ENCODE measurements at places on chromosomes 4 and X.
A peak's percentile ranks its signal among the peaks of the same experiment; 100 is the strongest.

- no peak for DNase-seq
These were observed 467.0 kb downstream of the STIM2 start for GRCh38 chr4:27327421-27328181.

- no peak for DNase-seq
These were observed 835.5 kb downstream of the PDHA2 start for GRCh38 chr4:96675416-96675815.

GRCh38 chrX:134020910-134021309 is 35.5 kb upstream of the GPC3 start:
- DNase-seq = no peak

GRCh38 chr4:165715211-165715610 is 157.8 kb upstream of the TLL1 start:
- DNase-seq = no peak

DNA sequence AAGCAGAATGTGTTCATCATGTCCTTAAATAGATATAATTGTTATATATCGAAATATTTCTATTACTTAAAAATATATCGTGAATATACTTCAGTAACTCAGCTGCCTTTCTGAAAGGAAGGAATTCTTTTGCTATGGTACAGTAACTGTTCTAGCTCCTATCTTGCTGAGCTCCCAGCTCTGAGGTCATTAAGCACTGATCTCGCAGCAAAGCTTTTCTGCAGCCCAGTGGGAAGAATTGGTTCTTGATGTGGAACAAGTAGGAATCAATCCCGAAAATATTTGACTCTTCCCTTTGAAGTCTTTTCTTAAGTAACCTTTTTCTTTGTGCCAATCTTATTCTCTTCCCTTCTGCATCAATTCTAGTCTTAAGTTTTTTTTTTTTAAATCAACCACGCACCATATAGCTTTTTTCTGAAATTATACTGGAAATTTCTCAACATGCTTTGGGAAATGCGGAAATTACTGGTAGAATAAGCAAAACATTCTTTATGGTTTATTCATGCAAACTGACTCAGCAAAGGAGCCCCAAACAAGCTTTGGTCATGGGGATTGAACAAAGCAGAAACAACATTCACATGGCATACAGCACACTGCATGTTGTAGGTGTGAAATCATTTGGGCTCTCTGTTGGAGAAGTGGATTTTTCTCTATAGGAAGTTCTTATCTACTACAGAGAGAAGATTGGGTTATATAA is 428.9 kb upstream of the GNPDA2 start:
- DNase-seq = no peak

DNA sequence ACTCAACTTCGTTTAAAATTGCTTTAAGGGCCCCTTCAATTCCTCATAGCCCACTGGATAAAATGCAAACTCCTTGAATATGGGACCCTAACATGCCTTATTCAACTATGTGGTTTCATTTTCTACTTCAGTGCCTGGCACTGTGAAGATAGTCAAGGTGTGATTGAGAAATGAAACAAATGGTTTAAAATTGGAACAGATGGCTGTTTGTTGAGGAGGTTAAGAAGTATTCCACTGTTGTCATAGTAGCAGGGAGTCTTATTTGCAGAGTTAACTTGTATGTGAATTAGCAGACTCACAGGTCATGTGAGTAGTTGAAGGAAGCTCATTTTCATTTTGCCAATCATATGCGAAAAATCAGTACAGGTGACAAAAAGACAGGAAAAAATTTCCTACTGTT is 593.3 kb downstream of the KCTD8 start:
- no peak for DNase-seq

DNA sequence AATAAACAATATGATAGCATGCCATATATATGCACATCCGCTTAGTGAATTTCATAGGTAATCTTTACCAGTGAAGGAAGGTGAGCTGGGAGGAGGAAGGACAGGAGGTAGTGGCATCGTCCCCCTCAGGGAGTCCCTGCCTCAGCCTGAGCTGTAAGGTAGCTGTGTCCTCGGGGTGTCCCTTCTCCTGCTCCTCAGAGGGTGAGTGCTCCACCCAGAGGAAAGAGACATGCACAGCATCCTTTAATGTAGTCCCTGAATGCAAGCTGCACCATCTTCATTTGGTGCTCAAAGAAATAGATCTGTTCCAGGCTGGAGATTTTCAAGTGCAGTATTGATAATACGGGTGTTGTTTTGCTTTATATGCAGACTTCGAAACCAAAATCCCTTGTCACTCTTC is 330.4 kb upstream of the SFRP2 start:
- DNase-seq = no peak

GRCh38 chrX:74613370-74614092 is 893 bp downstream of the RLIM start:
- peak; percentile 10 for DNase-seq

GRCh38 chr4:16588651-16589050 is 309.8 kb downstream of the LDB2 start:
- no peak for DNase-seq

GRCh38 chrX:1389993-1390285 is 2.0 kb downstream of the SLC25A6 start:
- DNase-seq = no peak

DNA sequence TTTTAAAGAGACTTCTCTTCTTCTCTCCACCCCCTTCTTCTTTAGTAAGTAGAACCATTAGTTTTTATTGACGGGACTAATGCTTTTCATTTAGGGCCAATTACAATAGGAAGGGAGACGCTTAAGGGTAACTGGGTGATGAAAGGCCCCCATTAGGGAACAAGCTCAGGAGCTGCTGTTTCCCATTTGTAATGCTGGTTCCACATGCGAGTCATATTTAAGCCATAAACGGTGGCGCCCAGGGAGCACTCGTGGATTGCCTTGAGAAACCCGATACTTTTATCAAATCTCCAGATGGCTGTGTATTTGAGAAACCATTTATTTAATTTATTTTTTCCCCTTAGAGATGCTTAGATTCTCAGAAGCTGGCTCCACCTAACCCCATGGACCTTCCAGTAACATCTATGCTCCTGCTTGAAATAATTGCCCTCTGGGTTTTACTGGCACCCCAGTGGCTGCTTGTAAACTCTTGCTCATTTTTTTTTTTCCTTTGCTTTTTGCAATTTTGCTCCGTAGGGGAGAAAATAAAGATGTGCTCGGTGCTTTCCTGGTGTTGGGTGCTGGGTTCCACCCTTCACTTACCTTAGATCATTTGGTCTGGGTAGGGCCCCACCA is 124.2 kb upstream of the MSX1 start:
- DNase-seq = no peak

DNA sequence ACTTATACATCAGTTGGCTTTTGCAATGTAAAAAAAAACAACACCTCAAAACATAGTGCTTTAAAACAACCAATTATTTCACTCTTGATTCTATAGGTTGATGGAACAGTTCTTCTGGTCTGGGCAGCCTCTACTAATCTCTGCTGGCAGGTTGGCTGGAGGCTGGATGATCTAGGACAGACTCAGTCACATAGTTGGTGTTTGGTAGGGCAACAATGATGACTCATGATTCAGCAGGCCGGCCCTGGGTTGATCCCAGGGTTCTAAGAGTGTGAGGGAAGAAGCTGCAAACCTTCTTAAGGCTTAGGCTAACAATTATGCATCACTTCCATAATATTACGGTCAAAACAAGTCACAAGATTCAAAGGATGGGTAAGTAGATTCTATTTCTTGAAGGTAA is 558.2 kb downstream of the ZNF674 start:
- DNase-seq = no peak

DNA sequence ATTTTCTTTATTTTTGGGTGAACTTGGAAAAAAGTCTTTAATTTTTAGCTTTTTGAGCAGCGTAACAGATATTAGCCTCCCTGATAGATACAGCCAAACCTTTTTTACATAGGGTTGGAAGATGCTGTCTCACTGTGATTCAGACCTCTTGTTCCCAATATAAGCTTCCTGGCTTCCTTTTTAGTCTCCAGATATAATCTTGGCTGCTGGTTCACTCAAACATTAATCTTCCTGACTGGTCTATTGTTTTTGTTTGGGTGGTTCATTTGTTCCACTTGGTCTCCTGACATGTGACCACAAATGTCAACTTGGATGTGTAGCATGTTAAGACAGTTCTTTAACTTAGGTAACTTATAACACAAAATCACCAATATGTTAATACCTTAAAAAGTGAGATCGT is 23.0 kb downstream of the RPA4 start:
- DNase-seq = no peak

DNA sequence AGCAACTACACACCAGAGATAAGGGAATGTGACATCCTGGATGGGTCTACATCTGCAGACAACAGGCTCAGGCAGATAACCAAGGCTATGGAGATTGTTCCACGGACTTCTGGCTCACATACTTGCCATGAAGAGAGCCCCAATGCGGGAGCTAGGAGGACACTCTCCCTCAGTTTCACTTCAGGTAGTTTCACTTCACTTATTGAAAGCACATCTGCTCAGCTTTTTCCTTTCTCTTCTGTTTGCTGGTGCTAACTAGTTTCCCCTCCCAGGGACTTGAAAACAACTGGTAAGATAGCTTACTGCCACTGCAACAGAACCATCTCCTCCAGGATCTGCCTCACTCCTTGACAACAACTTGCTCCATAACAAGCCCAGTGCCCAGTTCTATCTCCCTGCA is 1.4 kb upstream of the CT47C1 start:
- DNase-seq = no peak

GRCh38 chrX:115616943-115617563 is 56.1 kb downstream of the PLS3 start:
- DNase-seq = peak; percentile 4

DNA sequence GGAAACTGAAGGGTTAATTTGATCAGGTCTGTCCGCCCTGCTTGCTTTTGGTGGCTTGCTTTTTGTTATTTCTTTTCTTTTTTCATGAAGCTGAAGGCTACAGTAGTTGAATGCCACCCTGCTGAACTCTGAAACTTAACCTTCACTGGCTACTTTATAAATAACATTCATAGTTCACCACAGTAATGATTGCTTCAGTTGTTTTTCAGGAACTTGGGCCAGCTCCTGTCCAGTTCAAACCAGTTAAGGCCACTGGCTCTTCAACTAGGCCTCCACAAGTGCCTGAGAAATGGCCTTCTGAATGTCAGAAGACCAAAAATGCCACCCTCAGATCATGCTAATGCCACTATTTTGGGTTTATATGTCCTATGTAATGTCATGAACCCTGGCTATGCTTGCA is 7.7 kb upstream of the ASB9 start:
- no peak for DNase-seq

DNA sequence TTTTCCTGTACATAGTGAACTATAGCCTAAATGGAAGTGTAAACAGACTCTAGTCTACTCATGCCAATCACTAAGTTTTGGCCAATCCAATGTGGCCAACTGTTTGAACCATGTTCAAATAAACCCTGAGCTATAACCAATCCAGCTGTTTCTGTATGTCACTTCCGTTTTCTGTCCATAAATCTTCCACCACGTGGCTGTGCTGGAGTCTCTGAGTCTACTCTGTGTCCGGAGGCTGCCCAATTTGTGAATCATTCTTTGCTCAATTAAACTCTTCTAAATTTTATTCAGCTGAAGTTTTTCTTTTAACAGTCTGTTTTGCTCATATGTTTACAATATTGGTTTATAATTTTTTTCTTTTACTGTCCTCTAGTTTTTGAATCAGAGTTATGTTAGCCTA is 112.3 kb upstream of the BANK1 start:
- DNase-seq = no peak

GRCh38 chr4:38576767-38577166 is 87.2 kb upstream of the KLF3 start:
- no peak for DNase-seq

DNA sequence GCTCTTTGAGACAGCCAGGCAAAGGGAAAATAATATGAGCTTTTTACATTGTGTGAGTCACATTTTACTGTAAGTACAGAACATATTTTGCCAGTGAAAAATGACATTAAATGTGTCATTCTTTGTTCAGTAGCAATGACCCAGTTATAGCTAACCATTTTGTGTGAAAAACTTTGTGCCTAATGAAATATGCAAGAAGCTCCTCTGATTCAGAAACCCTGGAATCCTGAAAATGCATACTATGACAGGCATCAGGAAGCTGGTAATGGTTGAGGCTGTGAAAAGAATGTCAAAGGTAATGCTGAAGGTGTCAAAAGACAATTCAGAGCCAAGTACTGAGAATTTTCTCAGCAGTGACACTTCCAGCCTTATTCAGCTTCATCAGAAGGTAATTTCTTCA is 549.5 kb upstream of the SMIM31 start:
- DNase-seq = no peak

GRCh38 chrX:29890004-29890403 is 325.4 kb upstream of the MAGEB2 start:
- DNase-seq = no peak

- no peak for DNase-seq
These were observed 77.1 kb downstream of the CNOT6L start for GRCh38 chr4:77742054-77742453.

GRCh38 chr4:15605537-15605936 is 49.6 kb downstream of the FBXL5 start:
- DNase-seq = no peak

DNA sequence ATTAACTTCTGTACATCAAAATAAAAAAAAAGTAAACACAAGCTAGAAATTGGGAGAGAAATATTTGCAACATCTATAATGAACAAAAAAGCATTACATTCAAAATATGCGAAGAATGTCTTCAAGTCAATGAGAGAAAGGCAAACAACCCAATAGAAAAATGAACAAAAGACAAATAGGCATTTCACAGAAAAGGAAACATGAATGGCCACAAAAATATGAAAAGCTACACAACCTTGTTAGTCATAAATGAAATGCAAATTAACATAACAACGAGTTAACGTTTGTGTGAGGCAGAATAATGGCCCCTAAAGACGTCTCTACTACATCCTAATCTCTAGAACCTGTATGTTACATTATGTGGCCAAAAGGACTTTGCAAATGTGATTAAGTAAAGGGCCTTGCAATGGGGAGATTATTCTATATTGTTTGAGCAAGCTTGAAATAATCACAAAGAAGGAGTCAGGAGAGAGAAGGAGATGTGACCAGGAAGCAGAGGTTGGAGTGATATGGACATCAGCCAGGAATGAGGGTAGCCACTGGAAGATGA is 86.8 kb downstream of the WDFY3 start:
- DNase-seq = no peak

GRCh38 chr4:151407466-151408379 is 1.3 kb upstream of the FHIP1A start:
- DNase-seq = no peak

GRCh38 chr4:38442073-38442788 is 221.8 kb upstream of the KLF3 start:
- no peak for DNase-seq

DNA sequence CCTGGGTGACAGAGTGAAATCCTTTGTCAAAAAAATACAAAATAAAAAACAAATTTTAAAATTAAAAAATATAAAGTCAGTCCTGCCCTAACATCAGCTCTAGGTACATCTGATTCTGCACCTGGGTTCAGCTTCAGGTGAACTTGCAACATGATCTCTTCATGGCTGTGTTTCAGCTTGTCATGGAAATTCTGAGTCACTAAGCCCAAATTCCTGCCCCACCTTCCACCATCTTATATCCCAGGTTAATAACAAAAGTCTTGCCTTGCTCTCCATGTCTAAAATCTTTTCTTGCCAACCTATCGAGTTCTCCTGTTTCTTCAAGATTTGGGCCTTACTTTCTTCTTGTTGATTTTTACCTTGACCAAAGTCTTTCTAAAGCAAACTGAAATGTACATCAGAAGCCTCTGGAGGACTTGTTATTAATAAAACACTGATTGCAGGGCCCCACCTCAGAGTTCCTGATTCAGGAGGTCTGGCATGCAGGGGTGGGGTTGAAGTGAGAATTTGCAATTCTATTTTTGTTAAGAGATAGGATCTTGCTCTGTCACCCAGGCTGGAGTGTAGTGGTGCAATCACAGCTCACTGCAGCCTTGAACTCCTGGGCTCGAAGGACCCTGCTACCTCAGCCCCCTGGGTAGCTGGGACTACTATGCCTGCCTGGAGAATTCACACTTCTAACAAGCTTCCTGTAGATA is 125.8 kb upstream of the VCX3A start:
- DNase-seq = no peak

GRCh38 chr4:79199743-79200142 is 126.1 kb downstream of the NAA11 start:
- DNase-seq = peak; percentile 21
